NCI-H774 (cell line): ENCODE measurements at places on chromosomes 16 and 17.

DNA sequence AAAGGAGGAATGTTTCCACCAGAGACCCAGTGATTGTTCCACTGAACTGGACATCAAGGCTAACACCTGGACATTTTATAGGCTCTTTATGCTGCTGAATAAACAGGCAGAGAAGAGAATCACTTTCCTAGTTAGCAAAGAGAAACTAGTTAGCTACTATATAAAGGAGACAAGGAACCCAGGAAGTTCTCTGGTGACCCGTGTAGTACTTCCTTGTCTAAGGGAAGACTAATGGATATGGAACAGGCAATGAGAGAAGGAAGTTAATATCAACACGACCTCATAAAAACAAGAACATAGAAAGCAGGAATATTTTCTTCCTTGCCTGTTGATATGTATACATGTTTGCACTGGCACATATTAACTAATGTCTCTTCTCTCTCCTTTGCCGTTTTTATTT is 30.8 kb upstream of the RPL38 start:
- DNase-seq: no peak

DNA sequence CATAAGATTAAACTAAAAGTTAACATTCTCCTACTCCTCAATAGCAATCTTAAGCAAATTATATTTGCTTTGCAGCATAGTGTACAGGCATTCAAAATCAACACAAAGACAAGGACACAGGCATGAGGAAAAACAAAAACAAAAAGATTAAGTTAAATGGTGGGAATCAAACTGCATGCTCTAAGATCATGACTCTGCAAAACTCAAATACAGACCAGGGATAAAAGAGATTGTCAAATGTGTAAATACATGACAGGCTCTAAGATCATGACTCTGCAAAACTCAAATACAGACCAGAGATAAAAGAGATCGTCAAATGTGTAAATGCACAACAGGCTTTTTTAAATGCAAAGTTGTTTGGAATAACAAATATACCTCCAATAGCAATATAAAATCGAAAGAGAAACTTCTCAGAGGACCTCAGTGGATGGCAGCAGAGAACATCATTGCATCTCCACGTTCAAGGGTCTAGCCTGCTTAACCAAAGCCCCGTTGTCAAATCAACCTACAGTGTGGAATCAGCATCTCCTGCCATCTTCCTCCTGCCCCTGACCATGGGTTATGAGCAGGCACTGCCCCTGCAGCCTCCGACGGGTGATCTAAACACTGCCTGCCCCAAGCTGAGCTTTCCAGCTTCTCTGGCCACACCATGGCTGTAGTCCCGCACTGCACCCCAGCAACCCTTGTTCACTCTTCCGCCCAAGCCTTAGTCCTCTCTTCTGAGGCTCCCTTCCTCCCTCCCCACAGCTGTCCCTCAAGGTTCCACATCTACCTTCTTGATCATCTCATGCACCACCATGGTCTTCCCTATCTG is 446.1 kb downstream of the SOX9 start:
- no peak for DNase-seq

DNA sequence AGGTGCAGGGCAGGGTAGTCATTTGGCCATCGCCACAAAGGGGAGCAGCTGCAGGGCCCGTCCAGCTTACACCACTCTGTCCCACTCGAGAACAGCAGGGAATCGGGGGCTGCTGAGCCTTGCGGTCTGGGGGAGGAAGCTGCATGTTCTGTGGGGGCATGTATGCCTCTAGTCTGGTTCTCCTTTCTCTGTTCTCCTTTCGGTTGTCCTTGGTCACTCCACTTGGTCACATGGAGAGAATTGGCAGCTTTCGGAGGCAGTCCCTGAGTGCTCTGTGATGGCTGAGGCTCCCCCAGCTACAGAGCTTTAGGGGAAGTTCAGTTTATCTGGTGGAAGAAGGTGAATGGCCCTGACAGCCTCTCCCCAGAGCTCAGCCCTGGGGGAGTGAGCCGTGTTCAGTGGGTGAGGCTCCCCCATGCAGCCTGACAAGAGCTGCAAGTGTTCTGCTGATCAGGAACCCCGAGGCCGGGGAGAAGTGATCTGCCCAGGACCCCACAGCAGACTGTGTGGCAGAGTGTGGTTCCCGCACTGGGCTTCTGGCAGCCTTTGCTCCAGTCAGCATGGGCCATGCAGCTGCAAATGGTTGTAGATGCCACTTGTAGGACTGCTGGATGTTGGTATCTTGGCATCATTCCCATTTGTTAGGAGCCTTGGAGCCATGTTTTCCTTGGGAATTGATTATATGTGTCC is 22.3 kb upstream of the SMPD3 start:
- DNase-seq: no peak

DNA sequence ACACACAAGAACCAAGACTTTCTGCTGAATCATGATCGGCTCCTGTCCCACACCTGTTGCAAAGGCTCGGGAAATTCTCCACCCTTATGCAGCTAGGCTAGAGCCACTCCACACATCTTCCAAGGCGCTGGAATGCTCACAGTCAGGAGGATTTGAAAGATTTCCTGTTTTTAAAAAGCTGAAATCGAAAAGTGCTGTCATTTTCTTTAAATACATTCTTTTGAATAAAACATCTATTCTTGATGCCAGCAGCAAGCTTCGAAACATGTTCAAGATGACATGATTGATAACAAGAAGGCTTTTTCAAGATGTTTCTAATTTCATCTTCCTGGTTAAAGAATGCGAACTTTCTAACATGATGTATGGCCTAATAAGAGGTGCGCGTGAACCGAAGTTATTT is 219.7 kb upstream of the CDH5 start:
- DNase-seq: no peak

DNA sequence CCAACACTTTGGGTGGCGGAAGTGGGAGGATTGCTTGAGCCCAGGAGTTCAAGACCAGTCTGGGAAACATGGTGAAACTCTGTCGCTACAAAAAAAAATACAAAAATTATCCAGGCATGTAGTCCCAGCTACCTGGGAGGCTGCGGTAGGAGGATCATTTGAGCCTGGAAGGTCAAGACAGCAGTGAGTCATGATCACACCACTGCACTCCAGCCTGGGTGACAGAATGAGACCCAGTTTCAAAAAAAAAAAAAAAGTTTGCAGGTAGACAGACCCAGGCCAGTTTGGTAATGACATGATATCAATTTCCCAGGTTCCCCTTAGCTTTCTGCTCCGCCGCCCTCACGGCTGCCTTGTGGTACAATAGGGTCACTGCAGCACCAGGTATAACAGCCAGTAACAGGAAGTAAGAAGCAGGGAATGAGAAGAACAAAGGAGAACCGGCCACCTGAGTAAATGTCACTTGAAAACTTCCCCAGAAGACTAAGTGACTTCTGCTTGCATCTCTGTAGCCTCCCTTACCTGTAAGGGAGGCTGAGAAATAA is 201.2 kb upstream of the HSBP1 start:
- DNase-seq: no peak

GRCh38 chr16:58222532-58223316 is 24.8 kb upstream of the CSNK2A2 start:
- no peak for DNase-seq

GRCh38 chr17:8005357-8005756 is 2.9 kb downstream of the GUCY2D start:
- DNase-seq: no peak

DNA sequence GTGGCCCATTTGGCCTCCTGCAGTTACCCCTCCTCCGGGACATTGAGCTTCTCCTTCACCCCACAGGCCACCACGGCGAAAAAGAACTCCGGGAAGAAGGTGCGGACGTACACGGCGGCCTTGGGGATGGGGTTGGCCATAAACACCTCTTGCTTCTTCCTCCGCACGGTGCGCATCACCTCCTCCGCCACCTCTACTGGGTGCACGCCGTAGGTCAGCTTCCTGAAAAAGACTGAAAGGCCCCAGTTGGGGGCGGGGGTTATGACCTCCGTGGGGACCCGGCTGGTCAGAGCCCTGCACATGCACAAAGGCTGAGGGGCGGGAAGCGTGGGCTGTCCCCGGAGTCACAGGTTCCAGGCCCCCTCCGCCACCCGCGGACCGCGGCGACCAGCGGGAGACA is 19.9 kb downstream of the DHRS7C start:
- DNase-seq: no peak
